ENCODE measurements at places on chromosomes 1 and 21.

GRCh38 chr1:33714421-33714820 lies 149.5 kb upstream of the HMGB4 start:
- DNase-seq = no peak

GRCh38 chr1:48939042-48939441 lies 162.4 kb upstream of the BEND5 start:
- DNase-seq = no peak

DNA sequence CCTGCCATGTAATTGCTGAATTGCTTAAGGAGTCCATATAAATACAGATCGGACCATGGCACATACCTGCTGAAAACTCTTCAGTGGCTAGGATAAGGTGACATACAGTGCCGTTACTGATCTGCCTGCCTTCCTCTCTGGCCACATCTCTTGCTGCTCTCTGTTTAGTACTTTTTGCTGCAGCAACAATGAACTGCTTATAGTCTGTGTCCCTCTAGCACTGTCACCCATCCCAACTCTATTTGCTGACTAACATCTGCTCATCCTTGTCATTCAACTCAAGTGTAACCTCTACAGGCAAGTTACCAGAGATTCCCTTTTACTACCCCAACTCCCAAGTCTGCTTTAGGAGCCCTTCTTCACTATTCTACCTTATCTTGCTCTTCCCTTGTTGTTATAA lies 65.6 kb downstream of the GTF2B start:
- no peak for DNase-seq

- DNase-seq = no peak
Measured at GRCh38 chr21:43352568-43353281, 74.2 kb downstream of the SIK1 start.

GRCh38 chr1:95388031-95388430 lies 154.0 kb downstream of the RWDD3 start:
- no peak for DNase-seq

- no peak for DNase-seq
Measured at GRCh38 chr1:202694314-202694713, 15.9 kb downstream of the SYT2 start.

DNA sequence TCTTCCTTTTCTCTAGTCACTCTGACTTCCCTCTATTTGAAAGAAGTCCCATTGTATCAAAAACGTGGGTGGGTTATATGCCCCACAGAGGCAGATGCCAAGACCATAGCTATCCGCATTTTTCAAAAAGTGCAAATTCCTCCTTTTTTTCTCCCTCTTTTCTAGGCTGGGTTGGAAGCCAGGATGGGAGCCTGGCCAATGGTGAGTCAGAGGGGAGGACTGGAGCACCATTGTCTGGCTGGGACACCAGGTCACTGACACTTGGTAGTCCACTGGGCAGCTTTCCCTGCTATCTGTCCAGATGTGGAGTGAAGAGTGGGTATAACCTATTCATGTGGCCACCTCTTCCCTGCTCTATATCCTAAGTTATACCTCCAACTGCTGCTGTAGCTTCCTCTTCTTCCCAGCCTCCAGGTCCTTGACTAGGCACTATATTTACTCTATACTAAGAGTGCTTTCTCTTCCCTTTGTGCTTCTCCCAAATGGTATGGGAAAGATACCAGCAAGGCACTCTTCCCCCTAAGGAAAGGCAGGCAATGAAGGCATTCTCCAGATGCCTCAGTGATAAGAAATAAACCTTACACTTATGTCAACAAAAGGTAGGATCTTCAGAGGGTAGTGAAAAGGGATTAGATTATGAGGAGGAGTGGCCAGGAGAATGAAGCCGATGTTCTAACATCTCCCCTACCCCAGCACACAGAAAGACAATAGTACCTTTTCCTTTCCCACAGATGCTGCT lies 12.9 kb downstream of the PI4KB start:
- peak; percentile 64 for DNase-seq

- DNase-seq = peak; percentile 30
Measured at GRCh38 chr1:30919025-30919881, 10.7 kb upstream of the SDC3 start.

- DNase-seq = no peak
Measured at GRCh38 chr21:44349847-44350772, 3.3 kb upstream of the TRPM2 start.

- DNase-seq = no peak
Measured at GRCh38 chr1:70084314-70084915, 121.0 kb downstream of the LRRC40 start.

GRCh38 chr21:41283211-41283818 lies 33.3 kb upstream of the FAM3B start:
- peak; percentile 3 for DNase-seq

DNA sequence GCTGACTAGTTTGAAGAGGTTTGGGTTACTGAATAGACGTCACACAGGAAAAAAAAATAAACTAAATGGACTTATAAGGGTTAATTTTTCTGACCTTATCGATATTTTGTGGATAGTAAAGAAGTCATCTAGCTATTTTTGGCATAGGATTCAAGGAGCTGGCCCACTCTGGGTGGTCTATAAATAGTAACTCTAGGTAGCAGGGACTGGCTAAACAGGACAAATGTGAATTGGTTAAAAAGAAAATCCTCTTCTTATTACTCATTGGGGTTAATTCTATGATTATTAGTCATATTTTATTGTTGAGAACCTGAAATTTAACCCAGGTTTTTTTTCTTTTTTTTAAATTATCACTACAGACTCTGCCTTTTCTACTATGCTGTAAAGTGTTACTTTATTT lies 61.7 kb downstream of the ATF6 start:
- peak; percentile 11 for DNase-seq

DNA sequence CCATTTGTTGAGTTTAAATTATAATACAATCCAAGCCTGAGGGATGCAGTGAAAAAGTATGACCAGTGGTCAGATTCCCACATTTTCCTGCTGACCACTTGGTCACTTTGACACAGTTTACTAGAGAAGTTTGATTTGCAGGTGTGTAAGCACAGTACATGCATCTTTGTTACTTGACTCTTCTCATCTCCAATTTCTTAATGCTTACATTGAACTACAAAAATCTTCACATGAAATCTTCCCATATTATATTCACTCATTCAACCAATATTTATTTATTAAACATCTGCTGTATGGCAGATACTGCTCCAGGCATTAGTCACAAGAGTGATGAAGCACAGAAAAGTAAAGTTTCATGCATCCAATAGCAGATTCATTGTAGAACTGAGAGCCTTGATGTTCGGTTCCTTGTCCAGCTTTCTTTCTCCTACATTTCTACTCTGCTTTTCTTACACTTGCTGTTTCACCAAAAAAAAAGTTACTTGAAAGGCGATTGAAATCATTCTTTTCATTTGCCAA lies 211.7 kb downstream of the NFIA start:
- no peak for DNase-seq

- no peak for DNase-seq
Measured at GRCh38 chr21:32381571-32381970, 11.2 kb downstream of the URB1 start.

DNA sequence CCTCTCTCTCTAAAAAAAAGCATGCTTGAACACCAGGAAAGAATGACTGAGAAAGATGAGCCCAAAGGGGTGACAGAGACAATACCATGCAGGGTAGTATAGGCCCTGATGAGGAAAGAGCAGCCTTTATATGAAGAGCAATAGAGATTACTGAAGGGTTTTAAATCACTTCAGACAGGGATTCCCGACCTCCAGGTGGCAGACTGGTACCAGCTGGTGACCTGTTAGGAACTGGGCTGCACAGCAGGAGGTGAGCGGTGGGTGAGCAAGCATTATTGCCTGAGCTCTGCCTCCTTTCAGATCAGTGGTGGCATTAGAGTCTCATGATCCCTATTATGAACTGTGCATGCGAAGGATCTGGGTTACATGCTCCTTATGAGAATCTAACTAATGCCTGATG lies 30.8 kb upstream of the GTF2B start:
- DNase-seq = no peak

GRCh38 chr1:184788970-184789369 lies 34.3 kb upstream of the EDEM3 start:
- no peak for DNase-seq

DNA sequence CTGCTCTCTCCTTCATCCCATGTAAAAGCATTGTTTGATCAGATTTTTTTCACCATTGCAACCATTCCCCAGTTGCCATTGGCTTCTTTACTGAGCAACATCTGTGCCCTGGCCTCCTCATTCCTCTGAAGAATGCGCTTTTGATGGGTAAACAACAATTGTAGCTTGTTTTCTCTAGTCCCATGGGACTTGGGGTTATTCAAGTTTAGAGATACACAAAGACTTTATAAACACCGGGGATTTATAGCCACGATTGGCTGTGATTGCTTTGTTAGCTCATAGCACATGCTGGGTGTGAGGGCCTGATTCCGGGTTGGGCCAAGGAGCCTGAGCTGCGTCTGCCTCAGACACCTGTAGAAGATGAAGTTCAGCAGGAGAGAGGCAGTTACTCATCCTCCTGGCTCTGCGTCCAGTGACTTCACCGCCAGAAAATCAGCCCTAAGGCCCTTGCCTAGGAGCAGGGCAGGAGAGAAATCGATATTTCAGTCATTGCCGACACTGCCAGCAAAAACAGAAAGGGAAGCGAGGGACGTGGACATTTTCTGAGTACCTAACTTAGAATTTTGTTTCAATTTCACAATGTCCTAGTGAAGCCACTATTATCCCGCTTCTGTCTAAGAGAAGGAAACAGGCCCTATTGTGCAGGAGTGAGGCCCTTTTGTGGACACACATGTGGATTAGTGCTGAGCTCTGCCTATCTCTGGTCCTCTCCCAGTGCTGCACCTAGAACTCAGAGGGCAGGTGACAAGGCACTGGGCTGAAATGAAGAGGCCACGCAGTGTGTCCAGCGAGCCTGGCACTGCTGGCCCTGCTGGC lies 159.8 kb upstream of the USP24 start:
- DNase-seq = no peak

DNA sequence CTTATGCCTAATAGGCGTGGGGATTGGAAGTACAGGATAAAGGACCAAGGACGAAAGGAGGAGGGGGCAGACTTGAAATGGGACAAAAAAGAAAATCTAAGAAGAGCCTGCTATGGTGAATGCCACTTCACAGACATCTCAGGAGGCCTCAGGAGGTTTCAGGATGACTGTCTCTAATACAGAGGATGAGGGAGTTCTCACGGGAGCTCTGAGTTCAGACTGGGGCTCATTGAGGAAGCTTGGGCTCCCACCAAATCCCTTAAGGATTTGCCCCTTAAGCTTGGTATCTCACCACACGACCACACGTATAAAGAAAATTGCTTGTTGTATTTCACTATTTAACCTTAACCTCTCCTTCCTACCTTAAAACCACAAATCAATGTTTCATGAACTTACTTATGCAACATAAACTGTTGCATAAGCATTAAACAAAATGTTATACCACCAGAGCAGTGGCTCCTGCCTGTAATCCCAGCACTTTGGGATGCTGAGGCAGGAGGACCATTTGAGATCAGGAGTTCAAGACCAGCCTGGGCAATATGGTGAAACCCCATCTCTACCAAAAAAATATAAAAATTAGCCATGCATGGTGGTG lies 12.4 kb downstream of the SLC30A1 start:
- no peak for DNase-seq

DNA sequence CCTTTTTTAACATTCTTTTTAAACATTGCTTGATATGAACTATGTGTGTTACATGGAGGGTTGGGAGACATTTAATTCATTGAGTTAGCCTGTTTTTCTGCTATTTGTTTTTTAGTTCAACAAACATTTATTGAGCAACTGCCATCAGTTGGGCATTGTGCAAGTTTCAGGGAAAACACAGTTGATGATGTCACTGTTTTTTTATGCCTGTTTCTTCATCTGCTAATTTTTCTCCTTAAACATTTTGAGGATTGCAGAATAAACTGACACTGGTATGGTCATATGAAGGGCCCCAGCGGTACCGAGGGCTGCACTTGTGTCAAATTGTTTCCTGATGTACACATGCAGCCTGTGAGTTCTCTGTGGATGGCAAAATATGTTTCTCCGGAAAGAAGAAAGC lies 253.0 kb downstream of the FGGY start:
- DNase-seq = no peak

DNA sequence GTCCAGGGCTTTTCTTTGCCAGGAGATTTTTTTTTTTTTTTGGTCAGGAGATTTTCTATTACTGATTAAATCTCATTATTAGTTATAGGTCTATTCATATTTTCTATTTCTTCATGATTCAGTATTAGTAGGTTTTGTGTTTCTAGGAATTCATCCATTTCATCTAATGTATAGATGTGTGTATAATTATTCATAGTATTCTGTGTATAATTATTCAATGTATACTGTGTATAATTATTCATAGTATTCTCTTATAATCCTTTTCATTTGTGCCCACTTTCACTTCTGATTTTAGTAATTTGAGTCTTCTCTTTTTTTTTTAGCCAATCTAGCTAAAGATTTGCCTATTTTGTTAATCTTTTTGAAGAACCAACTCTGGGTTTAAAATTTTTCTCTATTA lies 12.3 kb upstream of the PNRC2 start:
- no peak for DNase-seq

DNA sequence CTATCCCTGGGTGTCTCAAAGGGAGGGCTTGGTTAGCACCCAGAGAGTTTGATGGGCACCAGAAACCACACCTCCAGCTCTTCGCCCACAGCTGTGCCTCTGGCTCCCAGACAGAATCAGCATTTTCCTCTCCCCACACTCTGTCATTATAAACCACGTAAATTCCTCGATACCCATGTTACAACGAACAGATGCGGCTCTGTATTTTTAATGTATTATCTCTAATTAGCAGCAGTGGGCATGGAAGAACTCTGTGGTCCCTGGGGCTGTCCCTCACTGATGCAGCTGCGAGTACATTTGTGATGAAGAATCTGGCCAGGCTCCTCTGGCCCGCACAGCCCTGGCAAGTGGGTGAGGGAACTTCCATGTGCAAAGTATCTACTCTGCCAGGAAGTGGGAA lies 10.8 kb downstream of the HMGB4 start:
- no peak for DNase-seq

GRCh38 chr1:214135886-214136285 lies 145.1 kb upstream of the SMYD2 start:
- DNase-seq = no peak

GRCh38 chr1:36304970-36305914 lies 926 bp upstream of the SH3D21 start:
- DNase-seq = no peak

DNA sequence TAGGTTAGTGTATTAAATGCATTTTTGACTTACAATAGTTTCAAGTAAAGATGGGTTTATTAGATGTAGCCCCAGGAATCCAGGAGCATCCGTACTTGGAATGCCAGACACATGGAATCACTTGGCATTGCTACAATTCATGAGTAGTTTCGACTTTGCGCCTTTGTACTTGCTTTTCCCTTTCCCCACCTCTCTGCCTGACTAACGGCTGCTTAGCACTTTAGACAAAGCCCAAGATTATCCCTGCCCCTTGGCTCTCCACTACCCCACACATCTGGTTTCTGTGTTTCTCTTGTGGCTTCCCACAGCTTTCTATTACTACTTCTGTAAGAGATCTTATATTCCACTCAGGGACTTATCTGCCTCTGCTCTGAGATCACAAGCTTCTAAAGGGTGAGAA lies 397.7 kb upstream of the POU3F1 start:
- no peak for DNase-seq

All from HS-27A (cell line).